ENCODE measurements at places on chromosomes 6 and 20.
A peak's percentile ranks its signal among the peaks of the same experiment; 100 is the strongest.

DNA sequence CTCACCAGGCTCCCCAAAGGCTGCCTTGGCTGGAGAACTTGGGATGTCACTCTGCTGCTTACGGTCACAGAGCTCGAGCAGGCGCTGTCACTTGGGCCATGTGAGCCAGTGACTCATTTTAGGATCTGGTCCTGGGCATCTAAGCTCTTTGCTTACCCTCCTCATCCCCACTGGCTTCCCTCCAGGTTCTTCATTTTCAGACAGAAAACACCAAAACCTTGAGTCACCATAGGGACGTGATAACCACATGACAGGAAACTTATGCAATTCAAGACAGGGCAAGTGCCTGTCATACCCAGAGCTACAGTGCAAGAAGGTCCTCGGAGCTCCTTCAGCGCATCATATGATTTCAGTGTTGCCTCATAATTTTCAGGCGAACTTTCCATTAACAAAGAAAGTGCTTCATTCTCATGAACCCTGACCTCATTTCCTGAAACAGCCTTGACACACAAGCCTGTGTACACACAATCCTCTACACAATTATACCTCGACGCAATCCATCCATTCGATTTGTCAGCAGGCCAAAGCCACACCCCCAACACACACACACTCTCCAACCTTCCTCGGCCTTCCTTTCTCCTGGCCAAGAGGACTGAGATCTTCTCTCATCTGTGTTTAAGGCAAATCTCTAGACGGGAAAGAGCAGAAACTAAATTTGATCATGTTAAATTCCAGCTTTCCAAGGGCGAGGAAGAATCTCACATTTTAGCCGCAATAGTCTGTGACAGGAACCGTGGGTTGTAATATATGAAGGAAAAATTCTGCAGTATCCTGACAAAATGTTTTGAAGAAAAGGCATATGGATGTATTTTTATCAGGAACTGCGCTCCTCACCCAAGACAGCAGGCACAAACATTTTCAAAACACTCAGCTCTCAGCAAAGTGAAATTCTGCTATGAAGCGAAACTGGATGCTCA is 25.3 kb downstream of the TBC1D7 start:
- peak; percentile 54 for DNase-seq

GRCh38 chr20:49343246-49343645 is 65.4 kb upstream of the ZNFX1 start:
- DNase-seq: no peak

DNA sequence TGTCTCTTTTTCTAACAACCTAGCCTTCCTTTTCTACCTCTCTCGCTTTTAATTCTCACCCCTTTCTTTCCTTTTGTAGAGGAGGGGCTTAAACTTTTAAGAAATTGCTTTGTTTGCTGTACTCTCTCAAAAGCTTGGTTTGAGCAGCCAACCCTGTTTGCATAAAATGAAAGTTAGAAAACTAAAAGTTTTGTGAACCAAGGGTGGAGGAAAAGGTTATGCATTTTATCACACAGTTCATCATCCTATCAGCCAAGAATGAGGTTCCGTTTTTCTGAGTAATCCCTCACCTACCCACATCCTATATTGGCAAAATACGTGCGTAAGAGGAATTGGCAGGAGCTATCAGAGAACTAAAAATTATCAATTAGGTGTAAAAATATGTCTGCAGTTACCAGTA is 42.8 kb upstream of the LOC128125822 start:
- no peak for DNase-seq

- no peak for DNase-seq
These were observed 120.9 kb downstream of the SYCP2 start for GRCh38 chr20:59812286-59813125.

DNA sequence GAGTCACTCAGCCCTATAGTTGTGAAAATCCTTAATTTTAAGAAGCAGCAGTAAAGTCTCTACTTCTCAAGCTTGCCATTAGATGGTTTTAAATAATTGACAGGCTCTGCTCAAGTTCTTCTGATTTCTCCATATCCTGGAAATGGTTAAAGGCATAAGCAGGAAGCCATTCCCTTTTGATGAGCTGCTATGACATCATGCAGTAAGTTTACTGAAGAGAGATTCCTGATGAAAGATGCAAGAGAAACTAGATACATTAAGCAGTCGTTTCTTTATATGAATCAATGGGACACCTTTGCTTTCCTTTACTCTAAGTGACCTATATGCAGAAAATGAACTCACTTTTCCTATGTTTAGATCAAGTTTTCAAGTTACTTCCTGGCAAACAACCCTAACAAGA is 9.8 kb downstream of the POPDC3 start:
- DNase-seq: no peak

Measured in central memory CD4-positive, alpha-beta T cell (primary cell).